ELF-1 (cell line): ENCODE measurements at places on chromosomes 3 and 15.

DNA sequence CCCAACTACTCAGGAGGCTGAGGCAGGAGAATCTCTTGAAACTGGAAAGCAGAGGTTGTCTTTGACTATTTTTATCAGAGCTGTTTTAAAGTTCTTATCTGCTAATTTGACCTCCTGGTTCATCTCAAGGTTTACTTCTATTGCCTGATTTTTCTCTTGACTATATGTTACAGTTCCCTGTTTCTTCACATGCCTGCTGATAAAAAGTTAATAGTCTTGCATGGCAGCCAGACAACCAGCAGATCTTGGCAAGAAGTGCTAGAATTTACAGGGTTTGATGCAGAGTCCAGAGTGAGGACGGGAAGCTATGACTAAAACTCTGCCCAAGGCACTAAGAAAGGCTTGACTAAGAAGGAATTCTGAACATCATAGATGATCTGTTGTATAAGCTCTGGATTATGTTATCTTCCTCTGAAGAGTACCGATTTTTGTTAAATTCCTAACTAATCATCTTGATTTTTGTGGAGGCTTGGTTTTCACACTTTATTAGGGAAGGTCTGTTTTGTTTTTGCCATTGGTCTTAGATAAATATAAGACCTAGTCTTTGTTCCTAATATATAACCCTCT is 85.9 kb downstream of the CHSY1 start:
- no peak for DNase-seq

DNA sequence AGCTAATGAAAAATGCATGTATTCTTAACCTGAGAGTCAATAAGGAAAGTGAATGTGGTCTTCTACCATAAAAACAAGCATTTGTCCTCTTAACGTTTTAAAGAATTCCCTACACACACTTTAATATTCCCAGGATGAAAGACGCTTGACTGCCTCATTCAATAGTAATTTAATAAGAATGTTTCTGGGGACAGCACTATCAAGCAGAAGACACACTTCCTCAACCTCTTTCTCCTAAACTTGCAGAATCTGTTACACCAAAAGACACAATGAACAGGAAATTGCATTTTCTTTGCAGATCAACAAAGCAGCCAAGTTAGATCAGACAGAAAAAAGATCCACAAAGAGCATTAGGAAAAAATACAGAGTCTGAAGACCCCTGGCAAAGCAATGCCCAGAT is 97.7 kb downstream of the PLCH1 start:
- DNase-seq = no peak

DNA sequence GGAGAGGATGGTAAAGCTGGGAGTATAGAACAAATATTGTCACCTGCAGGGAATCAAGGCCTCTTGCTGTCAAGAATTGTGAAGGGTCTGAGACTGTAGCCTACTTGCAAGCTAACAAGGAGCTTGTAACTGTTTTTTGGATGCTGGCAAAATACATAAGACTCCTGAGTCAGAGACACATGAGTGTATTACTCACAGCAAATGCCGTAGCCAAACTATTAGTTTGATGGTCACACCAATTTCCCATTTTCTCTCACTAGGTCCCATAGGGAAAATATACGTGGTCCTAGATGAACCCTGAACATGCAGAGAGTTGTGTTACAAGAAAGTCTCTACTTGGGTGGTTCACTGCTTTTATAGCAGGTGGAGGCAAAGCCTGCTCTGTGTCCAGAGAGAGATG is 44.7 kb upstream of the LIPC start:
- no peak for DNase-seq

GRCh38 chr3:177676148-177676547 is 478.9 kb upstream of the TBL1XR1 start:
- DNase-seq = no peak

DNA sequence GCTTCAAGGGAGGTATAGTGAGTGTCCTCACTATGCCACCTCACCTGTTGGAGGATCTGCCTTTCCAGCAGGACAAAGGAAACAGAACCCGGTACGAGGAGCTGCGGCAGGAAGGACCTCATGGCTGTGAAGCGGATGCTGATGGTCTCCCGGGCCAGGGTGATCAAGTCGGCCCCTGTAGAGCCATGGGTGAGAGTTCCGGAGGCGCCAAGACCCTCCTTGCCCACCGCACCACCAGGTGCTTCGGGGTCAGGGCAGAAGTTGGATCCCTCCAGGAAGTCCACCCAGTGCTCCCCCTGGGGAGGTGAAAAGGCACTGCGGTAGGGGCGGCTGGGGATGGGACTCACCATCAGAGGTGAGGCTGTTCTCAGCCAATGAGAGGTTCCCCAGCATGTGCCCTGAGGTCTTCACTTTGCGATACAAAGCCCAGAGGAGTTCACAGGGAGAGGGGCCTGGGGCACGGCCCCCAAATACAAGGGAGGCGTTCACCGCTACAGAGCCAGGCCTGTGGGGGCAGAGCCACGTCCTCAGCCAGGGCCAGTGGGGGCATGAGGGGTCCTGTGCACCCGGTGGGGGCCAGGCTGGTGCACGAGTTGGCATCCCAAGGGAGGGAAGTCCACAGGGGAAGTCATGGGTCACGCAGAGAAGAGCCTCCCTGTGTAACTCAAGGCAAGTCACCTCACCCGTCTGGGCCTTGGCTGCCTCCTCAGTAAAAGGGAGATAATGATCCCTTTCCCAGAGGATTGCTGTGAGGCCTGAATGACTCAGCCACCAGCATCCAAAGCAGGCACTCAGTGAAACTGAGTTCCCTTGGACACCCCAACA is 27.7 kb downstream of the C15orf39 start:
- DNase-seq = peak; percentile 22

GRCh38 chr15:47887241-47887800 is 170.0 kb downstream of the SEMA6D start:
- no peak for DNase-seq

- no peak for DNase-seq
These were observed 930.7 kb downstream of the MCTP2 start for GRCh38 chr15:95162069-95162468.

GRCh38 chr3:13673207-13673606 is 124.3 kb downstream of the FBLN2 start:
- DNase-seq = no peak

DNA sequence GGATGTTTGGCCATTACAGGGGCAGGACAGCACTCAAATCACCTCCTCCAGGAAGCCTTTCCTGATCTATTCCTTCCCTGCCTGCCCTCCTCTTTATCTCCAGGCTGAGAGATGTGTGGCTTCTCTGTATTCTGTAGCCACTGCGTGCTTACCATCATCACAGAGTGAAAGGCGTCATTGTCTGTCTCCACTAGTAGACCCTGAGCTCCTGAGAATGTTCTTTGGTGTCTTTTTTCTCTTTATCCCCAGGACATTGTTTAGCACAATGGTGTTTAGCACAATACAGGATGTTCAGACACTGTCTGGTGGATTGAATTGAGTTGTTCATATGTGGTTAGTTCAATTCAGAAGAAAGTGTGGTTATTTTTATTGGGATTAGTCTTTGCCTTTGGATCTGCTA is 26.2 kb upstream of the LARS2 start:
- no peak for DNase-seq

DNA sequence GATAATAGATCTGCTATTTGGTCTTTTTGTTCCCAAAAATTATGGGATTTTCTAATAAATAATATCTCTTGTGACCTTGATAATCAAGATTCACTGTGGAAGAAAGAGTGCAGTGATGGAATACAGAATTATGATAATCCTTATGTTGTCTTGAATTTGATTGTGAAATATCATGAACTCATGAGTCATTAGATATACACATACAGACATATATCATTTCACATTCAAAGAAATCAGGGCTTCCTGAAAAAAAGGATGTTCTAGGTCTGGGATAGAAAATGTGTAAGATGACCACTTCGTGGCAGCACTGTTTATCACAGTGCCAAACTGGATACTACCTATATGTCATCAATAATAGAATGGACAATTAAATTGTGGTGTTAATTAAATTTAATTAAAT is 97.7 kb downstream of the DPH6 start:
- no peak for DNase-seq

- no peak for DNase-seq
These were observed 473.6 kb downstream of the SI start for GRCh38 chr3:164604687-164605086.

DNA sequence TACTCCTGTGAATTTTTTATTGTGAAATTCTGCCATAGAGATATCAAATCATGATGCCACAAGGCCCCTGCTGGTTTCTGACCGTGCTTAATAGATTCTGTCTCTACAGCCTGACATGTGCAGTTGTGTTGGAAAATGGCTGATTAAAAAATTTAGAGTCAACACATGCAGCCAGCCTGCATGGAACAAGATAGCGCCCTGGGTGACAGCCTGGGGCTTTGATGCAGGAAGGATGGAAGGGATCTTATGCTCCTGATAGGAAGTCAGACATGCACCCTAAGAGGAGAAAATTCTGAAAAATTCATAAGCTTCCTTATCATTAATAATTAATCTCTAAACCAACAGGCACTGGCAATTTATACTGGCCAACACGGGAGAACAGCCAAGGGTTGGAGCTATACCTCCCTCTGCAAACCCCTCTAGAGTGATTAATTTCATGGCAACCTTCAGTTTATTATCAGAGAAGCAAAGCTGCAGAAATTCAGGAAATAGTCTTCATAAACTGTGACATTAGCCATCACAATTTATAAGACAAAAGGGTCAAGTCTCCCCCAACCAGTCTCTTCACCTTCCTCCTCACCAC is 198.4 kb downstream of the CADPS start:
- no peak for DNase-seq

- DNase-seq = peak; percentile 69
These were observed 154.3 kb downstream of the NSMCE3 start for GRCh38 chr15:29115093-29115991.

DNA sequence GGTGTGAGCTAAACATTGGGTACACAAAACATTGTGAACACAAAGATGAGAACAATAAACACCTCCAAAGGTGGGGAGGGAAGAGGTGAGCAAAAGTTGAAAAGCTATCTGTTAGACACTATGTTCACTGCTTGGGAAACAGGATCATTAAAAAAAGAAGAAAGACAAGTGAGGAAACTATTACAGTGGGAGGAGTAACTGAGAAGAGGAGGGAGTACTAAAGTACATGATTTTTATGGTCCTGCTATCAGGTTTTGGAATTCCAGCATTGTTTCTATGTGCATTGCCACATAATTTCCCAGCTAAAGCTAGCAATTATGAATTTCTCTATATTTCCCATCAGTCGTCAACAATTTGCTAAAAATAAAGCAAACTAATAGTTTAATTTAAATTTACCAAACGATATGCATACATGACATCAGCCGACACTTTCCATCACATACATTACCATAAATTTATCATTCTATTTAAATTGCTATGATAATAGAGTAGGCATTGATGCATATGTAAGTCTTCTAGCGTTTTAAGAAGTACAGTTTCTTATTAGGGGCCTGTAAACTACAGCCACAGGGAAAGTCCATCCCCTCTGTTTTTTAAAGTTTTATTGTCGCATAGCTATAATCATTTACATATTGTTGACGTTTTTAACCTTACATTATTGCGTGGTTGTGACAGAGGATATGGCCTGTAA is 221.8 kb downstream of the CHL1 start:
- DNase-seq = no peak

DNA sequence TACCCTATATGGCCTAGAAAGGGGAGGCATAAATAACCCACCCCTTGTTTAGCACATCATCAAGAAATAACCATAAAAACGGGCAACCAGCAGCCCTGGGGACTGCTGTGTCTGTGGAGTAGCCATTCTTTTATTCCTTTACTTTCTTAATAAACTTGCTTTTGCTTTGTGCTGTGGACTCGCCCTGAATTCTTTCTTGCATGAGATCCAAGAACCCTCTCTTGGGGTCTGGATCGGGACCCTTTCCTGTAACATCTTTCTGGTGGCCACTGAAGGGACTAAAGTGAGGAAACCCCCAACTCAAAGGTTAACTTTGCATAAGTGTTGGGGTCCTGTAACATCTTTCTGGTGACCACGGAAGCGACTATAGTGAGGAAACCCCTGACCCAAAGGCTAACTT is 15.7 kb upstream of the HHATL start:
- no peak for DNase-seq

DNA sequence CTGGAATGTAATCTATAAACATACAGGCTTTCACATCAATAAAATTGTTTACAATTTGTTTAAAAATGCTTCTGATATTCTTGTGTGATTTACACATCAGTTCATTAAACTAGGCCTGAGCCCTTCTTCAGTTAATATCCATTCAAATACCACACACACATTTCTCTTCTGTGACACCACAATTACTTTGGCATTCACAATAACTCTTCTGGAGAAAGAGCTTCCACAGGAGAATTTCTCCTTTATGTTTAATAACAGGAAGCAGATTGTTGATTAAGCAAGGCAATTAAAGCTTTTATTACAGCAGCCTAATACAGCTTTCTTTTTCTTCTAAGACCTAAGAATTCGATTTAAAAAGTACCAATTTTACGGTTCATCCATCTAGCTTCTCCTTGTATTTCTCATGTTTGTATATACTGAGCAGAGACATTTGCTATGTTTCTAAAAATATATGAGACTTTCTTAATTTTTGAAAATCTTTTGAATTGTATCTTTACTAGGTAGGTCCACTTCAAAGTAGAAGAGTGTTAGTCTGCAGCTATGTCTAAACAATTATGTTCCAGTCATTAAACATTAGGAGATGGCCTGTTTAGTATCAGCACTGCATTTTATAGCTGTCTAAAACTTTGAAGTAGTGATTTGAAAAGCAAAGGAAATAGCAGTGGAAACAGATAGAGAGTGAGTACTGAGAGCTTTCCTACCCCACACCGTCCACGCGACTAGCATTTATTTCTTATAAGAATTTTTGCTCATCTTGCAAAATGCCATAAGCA is 511.1 kb upstream of the UBE2E2 start:
- DNase-seq = no peak

- DNase-seq = no peak
These were observed 104.4 kb downstream of the HERC1 start for GRCh38 chr15:63729115-63729884.

- DNase-seq = no peak
These were observed 263.2 kb upstream of the C2CD4B start for GRCh38 chr15:62428259-62428658.

- DNase-seq = no peak
These were observed 270.5 kb downstream of the MBNL1 start for GRCh38 chr3:152539191-152539764.

DNA sequence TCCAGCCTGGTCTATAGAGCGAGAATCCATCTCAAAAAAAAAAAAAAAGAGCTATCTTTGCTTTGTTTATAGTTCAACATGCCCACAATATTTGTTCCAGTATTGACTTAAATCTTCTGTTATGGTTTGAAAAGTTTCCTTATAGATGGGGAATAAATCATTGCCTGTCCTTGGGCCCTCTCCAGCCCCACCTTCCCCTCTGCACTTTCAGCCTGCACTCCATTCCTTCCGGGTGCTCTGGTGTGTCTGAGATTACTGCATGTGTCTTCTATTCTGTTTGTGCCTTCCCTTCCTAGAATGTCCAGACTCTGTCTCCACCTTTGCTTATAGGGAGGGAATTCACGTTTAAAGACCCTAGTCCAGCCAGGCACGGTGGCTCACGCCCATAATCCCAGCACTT is 25.2 kb upstream of the GPX1 start:
- no peak for DNase-seq
